ENCODE measurements at places on chromosomes 5 and 9.

GRCh38 chr9:83526901-83527300 is 11.3 kb downstream of the FRMD3 start:
- no peak for DNase-seq

DNA sequence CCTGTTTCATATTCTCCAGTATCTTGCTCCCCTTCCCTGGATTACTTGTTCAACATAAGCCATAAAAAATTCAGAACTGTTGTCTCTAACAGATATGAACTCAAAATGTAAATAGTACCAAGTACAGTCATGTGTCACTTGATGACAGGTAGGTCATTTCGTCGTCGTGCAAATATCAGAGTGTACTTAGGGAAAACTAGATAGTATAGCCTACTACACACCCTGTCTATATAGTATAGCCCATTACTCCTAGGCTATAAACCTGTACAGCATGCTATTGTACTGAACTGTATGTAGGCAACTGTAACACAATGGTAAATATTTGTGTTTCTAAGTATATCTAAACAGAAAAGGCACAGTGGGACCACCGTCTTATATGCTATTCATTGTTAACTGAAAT is 39.1 kb downstream of the SMIM15 start:
- DNase-seq = no peak

GRCh38 chr5:88736494-88736893 is 146.5 kb downstream of the MEF2C start:
- no peak for DNase-seq

GRCh38 chr9:121783521-121784507 is 132.4 kb downstream of the DAB2IP start:
- no peak for DNase-seq

DNA sequence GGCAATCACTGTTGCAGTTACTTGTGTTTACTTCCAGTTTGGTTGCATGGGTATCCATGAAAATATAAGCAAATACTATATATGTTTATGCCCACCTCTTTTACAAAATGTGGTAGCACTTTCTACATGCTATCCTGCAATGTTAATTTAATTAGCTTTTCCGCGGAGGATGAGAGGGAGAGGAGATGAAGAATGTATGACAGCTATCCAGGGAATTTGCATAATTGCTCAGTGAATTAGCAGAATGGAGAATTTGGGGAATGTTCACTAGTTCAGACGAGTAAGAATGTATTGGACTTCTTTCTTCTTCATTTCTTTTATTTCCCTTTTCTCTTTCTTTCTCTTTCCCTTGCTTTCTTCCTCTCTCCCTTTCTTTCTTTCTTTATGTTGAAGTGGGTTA is 140.7 kb upstream of the SLC28A3 start:
- DNase-seq = no peak

- no peak for DNase-seq
Measured at GRCh38 chr5:143642791-143643190, 169.2 kb upstream of the HMHB1 start.

GRCh38 chr9:86816366-86816765 is 130.9 kb downstream of the GAS1 start:
- DNase-seq = no peak

- peak; percentile 72 for DNase-seq
Measured at GRCh38 chr5:14144586-14145434, 1.7 kb downstream of the TRIO start.

- no peak for DNase-seq
Measured at GRCh38 chr5:147036691-147037245, 158.2 kb upstream of the PPP2R2B start.

- DNase-seq = no peak
Measured at GRCh38 chr9:91562416-91562815, 138.8 kb upstream of the NFIL3 start.

- DNase-seq = no peak
Measured at GRCh38 chr5:74079971-74080556, 454.1 kb downstream of the ARHGEF28 start.

DNA sequence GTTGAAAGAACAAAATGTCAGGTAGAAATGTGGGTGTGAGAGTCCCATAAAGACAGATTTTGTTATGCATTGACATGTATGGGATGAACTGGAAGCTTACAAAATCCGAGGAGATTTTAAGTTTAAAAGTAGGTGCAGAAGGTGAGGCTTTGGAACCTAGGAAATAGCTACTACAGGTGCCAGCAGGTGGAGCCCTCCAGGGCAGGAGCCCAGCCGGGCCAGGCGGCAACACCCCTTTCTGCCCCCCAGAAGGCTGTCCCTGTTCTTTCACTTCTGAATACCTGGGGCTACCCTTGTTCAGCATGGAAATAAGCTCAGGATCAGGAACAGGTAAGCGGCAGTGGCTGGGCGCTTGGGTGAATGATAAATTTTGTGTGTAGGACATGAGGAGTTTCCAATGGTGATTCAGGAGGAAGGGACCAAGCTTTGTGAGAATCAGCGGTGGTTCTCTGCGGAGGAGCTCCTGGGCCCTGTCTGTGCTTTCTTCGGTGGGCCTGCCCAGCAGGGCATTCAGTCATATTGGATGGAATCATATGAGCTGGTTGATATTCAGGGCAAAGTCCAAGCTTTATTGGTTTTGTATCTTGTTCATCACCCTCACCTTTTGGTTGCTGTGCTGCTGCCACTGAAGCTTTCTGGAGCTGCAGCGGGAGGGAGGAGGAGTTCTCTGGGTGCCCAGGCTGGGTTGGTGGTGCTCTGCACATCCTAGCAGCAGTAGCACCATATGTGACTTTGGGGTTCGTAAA is 12.3 kb downstream of the PCBD2 start:
- DNase-seq = no peak

GRCh38 chr9:121550569-121551512 is 51.2 kb upstream of the GGTA1 start:
- no peak for DNase-seq

DNA sequence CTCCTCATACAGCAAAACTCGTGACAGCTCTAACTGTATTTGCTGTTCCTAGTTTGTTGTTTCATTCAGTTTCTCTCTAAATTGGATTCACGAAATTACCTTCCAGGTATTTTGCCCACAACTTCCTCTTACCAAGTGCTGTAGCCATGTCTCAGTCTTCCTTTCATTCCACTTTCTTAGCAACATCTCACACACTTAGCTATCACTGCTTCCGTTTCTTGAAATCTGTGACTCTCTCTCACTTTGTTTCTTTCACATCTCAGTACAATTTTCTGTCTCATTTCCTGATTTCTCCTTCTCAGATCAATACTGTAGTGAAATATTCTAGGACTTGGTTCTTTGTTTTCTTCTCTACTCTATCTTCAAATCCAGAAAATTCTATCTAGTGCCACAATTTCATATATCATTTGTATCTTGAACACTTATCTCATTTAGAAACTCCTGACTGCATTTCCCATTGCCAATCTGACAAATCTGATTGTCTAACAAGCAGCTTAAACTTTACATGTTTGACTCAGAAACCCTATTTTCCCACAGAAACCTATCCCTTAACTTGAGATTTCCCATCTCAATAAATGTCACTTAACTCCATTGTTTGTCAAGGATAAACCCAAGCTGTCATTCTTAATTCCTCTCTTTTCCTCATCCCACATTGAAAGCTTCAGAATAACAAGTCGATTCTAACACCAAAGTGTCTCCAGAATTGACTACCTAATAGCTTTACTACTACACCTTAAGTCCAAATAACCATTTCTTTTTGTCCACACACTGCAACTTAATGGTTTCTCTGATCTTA is 303.1 kb downstream of the CDH12 start:
- no peak for DNase-seq

- no peak for DNase-seq
Measured at GRCh38 chr5:115611873-115612272, 9.6 kb upstream of the TICAM2 start.

- no peak for DNase-seq
Measured at GRCh38 chr9:36812556-36812955, 221.5 kb downstream of the PAX5 start.

- DNase-seq = no peak
Measured at GRCh38 chr9:131459056-131459455, 43.7 kb upstream of the POMT1 start.

- DNase-seq = peak; percentile 22
Measured at GRCh38 chr9:105064248-105065097, 136.5 kb upstream of the ABCA1 start.

- DNase-seq = no peak
Measured at GRCh38 chr5:99025298-99026045, 96.7 kb upstream of the CHD1 start.

GRCh38 chr5:149152317-149152746 is 11.0 kb downstream of the ABLIM3 start:
- no peak for DNase-seq

DNA sequence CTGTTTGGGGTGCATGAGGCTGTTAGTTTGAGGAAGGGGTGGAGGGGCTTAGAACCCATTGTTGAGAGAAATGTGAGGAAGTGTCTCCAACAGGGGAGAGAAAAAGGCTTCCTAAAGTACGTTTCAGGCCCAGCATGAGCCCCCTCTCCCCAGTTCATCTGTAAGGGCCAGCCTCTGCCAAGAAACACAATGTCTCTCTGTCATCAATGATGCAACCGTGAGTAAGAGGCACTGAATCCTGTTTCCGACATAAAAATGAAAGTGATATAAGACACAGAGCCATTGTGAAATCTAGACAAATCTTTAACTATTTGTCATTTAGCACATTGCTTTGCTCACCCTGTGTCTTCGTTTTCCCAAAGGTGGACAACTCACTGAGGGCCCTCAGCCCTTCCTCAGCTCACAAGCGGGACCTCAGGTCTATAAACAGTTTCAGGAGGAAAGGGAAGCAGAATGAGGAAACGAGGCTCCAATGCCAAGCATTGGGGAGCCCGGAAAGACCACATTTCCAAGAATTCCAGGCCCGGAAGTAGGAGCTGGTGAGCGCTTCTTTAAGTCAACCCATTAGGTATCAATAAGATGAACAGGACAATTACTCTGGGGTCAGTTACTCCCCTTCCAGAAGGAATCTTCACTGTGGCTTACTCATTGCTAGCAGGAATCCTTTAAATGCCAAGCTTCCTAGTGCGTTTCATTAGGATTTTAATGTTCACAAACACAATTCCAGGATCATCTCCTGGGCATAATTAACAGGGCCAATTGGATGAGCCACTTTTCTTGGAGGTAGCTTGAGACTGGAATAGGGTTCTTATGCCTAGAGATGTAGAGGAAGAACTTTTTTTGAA is 59.0 kb upstream of the KLF4 start:
- no peak for DNase-seq

DNA sequence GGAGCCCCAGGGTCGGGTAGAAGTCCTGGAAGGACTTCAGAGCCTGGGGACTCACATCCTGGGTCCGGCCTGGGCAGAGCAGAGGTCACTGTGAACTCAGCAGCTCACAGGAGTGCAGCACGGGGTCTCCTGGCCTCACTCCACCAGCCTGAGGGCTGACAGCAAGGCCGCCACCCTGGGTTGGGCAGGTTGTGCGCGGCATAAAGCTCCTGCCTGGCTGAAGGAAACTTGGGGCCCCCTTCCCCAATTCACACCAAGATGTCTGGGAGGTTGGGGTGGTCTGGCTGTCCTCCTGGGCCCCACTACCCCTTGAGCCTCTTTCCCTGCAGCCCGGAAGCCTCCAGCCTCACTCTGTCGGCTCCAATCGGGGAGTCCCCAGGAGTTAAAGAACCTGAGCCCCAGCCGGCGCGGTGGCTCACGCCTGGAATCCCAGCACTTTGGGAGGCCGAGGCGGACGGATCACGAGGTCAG is 2.1 kb downstream of the LCN15 start:
- no peak for DNase-seq

DNA sequence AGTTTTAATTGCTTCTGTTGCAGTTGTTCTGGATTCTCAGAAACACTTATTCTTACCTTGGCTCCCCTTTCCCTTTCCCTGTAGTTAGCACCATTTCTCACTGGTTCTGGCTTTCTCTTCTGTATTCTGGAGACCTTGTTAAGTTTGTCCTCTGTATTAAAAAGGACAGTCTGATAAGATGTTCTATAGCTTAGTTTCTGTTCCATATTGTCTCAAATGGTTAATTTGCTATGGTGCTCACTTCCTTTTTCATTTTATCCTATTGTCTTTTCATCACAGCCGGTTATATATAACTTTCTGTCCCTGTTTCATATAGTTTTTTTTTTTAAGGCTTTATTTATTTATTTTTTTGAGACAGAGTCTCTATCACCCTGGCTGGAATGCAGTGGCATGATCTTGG is 41.4 kb upstream of the KIAA1958 start:
- no peak for DNase-seq

GRCh38 chr5:163458778-163459385 is 1.0 kb downstream of the NUDCD2 start:
- no peak for DNase-seq

GRCh38 chr9:135698767-135699166 is 514 bp downstream of the SOHLH1 start:
- no peak for DNase-seq

GRCh38 chr9:136697821-136698526 is 10.7 kb upstream of the AGPAT2 start:
- no peak for DNase-seq

- DNase-seq = no peak
Measured at GRCh38 chr9:118276784-118277183, 572.6 kb downstream of the TLR4 start.

GRCh38 chr5:82719368-82719767 is 357.8 kb downstream of the TMEM167A start:
- DNase-seq = no peak

- DNase-seq = no peak
Measured at GRCh38 chr9:131645078-131645776, 94.6 kb downstream of the RAPGEF1 start.

- DNase-seq = no peak
Measured at GRCh38 chr5:157528036-157528632, 47.4 kb downstream of the ADAM19 start.

DNA sequence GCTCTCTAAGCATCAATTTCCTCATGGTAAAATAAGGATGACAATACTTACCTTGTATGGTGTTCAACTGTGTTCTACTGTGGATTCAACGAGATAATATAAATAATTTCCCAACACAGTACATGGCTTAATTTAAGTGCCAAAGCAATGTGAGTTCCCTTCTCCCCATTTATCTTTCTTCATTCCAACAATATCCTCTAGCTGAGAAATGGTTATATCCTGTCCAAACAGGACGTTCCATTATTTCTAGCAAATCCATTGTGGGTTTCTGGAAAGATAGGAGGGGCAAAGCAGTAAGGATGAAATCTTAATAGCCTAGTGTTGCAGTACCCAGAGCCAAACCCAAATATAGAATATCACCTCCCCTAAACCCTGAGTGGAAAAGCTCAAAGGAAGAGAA is 22.0 kb downstream of the ABCA1 start:
- no peak for DNase-seq

DNA sequence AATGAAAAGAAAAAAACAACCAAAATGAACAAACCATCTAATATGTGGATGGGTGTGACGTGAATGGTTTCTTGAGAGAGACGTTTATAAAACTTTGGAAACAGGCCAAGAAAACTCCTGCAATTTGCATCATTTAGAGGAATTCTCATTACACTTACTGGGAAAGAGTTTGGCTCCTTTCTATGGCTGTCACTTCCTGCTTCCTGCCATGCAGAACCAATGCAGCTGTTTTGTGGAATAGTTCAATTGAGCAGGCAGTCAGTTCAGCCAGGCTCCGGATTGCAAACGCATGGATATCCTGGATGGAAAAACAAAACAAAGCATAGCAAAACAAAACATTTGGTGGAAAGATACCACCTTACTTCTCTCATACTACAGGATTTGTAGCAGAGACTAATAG is 36.6 kb downstream of the FAM114A2 start:
- DNase-seq = no peak

- DNase-seq = no peak
Measured at GRCh38 chr5:89728750-89729149, 680.8 kb downstream of the CETN3 start.

- peak; percentile 82 for DNase-seq
Measured at GRCh38 chr5:26833596-26833995, 204.8 kb downstream of the CDH9 start.

GRCh38 chr5:144247131-144247530 is 76.5 kb downstream of the KCTD16 start:
- no peak for DNase-seq
